ENCODE measurements at places on chromosomes 13 and 19. TPM values are rescaled to one million over a fixed set of nuclear protein-coding genes. Genes with fewer than 3 reads are reported as not detected.

Gene WASF3
- 33.7 TPM for total RNA-seq

Gene OR7C1
- total RNA-seq = not detected

Gene ADAMTS10
- total RNA-seq = 23.6 TPM

Gene NANOS3
- total RNA-seq = not detected

- DNase-seq = no peak
Measured at GRCh38 chr19:10274589-10274988, 3.7 kb downstream of the ICAM1 start.

DNA sequence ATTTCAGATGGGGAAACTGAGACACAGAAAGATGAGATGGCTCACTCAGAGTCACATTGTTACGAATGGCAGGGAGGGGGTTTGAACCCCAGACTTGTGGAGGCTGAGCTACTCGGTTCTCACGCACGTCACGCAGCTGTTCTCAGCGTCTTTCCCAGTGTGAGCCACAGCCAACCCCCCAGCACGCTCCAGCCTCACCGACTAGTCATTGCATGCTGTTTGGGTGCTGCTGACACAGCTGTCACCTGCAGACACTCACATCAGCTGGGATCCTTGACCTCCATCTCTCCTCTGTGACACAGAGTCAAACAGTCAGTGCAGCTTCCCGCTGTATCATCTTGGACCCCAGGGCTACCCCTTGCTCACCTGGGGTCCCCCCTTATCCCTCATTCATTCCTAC is 2.4 kb upstream of the NCAN start:
- no peak for DNase-seq

GRCh38 chr13:72689181-72689696 is 38.2 kb downstream of the MZT1 start:
- DNase-seq = no peak

DNA sequence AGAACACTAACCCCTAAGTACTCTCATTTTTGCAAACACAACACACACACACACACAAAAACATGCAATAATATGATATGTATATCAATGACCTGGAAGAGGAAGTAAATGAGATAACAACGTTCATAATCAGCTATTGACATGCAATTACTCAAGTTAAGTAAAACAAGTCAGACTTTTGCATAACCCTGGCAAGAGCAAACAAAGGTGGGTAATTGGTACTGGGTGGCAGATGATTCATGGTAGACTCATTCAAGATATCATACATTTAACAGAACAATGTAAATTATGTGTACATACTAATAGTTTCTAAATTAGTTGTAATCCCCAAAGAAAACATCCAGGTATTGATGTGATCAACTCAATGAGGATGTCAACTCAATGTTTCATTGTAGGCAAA is 508.8 kb downstream of the DACH1 start:
- DNase-seq = no peak

- peak; percentile 89 for DNase-seq
Measured at GRCh38 chr19:13794398-13794756, 866 bp upstream of the ZSWIM4 start.

- DNase-seq = no peak
Measured at GRCh38 chr19:3481241-3482090, 1.1 kb upstream of the SMIM24 start.

- DNase-seq = no peak
Measured at GRCh38 chr13:28471421-28471820, 23.5 kb downstream of the FLT1 start.

DNA sequence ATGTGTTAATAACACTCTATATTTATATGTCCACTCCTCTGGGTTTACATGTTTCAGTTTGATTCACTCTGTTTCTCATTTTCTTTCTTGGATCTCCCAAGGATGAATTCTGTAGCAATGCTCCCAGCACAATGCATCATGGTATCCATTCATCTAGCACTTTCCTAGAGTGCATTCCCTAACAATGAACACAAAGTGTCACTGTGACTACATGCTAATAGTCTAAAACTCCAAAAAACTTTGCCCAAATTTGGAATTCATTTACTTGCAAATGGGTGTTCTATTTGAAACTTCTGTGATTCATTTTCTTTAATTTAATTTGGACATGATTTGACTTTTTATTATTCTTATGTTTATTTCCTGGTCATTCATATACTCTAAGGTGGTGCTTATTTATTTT is 286.3 kb downstream of the POU4F1 start:
- no peak for DNase-seq

DNA sequence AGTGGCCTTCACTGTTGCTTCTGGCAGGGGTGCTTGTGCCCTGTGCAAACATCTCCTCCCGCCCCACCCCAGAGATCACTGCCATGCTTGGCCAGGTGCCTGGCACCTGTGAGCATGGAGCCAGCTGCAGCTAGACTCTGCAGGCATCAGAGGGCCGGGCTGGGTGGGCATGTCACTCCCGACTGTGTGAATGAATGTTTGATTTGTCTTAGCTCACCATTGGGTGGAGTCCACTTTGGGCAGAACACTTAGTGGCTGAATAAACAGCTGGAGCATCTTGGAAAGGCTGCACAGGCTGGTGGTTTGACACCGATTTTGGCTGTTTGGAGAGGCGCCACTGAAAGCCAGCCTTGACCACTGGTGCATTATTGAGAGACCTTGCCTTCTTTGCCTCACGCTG is 267.3 kb downstream of the DLEU7 start:
- DNase-seq = no peak

DNA sequence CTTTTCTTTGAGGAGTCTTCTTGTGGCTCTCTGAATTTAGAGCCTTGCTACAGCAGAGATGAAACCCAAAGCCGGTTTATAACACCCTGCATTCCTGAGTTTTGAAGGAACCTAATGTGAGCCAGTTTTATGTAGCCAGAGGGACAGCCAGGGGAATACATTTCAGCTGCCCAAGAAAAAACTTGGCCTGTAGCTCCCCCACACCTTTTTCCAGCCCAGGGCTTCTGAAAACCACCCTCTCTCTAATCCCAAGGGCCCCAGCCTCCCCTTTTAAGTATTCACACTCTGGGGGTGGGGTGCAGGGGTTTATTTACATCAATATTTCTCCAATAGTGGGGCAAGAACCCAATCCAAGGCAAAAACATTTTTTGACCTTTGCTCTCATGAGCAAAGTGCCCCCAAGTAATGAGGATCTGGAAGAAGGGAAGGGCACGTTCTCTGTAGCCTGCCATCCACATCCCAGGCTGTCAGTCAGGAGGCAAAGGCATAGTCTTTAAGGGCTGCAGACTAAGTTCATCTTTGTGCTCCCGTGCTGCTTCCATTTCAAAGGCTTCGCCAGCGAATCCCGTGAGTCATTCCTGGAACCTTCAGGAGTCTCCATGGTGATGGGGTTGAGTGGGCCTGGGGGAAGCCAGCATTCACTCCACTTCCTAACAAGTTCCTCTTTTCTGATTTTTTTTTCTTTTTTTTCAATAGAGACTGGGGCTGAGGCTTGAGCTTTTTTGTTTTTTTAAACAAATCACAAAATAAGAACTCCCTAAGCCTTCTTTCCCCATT is 33.2 kb upstream of the MEDAG start:
- peak; percentile 74 for DNase-seq

GRCh38 chr13:40600149-40600751 is 66.2 kb downstream of the FOXO1 start:
- no peak for DNase-seq

GRCh38 chr13:84705982-84706710 is 823.9 kb upstream of the SLITRK1 start:
- no peak for DNase-seq

DNA sequence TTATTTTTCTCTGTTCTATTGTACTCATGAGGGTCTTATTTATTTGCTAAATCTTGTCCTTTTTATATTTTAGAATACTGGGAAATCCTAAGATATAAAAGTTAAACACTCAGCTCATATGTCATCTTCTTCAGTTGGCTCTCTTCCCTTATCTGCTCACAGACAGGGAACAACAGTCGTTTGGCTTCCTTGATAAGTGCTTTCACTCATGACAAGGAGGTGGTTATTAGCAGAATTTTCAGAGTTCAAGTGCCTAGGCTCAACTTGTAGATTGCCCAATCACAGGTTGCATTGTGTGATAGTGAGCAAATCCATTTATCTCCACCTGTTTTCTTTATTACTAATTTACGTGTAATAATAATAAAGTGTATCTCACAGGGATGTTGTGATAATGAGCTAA is 620.3 kb upstream of the PCDH20 start:
- DNase-seq = no peak

DNA sequence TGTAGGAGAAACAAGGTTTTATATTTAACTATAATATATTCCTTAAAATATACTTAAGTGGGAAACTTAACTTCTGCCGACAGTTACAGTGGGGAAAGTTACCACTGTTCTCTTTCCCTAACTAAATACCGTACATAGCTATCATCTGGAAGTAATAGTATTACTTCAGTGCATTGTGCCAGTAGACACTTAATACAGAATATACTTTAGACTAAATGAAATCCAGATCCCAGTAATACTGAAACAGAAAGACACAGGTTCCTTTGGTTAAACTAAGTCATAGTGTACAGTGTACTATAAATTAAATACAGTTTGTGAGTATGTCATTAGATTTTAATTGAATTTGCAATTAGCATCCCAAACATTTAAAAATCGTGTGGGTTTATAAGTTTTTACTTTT is 107.5 kb downstream of the PCCA start:
- DNase-seq = no peak

DNA sequence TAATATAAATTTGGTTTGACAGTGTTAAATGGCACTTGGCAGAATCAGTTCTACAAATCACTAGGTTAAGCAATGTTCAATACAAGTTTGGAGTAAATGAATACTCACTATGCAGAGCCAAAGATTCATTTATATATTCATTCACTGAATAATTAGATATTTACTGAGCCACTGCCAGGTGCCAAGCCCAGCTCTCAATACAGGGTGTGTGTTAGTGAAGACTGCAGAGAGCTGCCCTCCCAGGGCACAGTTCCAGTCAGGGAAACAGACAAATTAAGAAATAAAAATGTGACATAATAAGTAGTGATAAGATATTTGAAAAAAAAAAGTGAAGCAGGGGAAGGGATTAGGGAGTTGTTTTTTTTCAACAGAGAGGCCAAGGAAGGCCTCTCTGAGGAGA is 411.7 kb downstream of the KCNRG start:
- DNase-seq = no peak

DNA sequence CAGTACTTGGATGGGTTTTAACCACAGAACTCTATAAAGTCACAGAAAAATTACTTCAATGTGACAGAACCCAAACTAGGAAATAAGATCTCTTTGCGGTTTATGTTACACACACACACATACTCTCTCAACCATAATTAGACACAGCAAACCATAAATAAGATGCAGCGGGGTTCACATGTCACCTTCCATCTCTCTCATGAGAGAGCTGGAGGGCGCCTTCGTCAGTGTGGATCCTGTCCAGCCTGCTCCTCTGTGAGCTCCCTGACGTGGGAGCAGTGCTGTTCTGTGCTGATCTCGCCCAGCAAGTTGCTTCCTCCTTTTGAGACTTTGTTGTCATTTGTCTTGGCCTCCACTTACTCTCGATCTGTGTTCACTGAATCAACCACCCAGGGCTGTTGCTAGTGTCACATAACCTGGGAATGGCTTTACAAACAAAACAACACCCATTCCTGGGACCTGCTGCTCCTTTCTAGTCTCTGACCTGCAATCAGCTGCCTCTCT is 204.9 kb upstream of the KL start:
- no peak for DNase-seq

DNA sequence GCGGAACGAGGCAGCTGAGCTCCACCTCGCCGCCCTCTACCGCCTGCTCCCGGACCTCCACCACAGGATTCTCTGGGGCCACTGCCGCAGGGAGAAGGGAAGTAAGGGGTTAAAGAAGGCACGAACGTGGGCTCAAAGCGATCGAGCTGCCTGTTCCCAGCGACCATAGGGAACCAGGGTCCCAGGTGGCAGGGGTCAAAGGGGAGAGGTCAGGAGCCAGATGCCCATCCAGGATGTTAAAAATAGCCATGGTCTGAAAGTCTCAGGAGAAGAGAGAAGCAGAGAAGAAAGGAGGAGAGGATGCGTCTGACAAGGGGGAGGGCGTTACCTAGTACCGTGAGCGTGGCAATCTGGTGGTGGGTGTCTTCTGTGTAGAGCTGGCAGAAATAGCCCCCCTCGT is 7.4 kb upstream of the ZNF428 start:
- DNase-seq = no peak

DNA sequence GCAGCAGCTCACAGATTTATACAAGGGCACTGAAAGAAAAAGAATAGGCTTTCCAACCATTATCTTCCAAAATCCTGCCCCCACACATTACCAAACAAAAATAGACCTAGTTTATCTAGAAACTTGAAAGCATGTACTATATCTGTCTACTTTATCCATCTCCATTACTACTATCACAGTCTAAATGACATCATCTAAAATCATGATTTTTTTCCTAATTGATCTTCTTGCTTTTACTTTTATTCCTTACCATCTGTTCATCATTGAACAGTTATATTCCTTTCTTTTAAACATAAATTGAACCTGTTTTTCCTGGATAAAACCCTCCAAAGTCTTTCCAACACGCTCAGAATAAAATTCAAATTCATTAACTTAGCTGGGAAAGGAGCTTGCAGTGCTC is 414.7 kb downstream of the KCTD12 start:
- no peak for DNase-seq

GRCh38 chr13:74329962-74330361 is 195.8 kb upstream of the KLF12 start:
- DNase-seq = no peak

- DNase-seq = no peak
Measured at GRCh38 chr13:28651810-28652401, 7.0 kb upstream of the POMP start.

Data from ovary (tissue), 10 donors.